Stimulated activated CD8-positive, alpha-beta memory T cell treated with anti-CD3 and anti-CD28 coated beads, Interleukin-4, amount 100 ng/mL, for 1 hour (primary cell): ENCODE measurements at places on chromosomes 4 and X.

- no peak for DNase-seq
These were observed 35.3 kb upstream of the SPIN2A start for GRCh38 chrX:57172544-57172943.

DNA sequence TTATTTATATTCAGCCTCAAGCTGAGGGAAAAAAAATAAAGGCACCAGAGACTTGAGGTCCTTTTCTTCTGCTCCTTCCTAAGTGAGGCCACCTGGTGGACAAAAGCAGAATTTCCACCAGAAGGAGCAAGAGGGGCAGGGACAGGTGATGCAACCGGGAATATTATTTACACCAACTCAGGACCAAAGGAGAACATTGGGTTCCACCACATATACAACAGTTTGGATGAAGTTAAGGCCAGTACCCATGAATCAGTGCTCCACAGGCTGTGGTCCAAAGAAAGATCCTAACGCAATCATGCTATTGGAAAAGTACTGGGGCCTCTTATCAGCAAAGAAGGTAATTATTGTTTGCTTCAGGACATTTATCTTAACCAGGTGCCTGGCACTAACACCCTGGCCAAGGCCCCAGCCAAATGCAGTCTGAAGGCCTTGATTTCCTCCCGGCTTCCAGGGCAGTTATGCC is 57.4 kb downstream of the TSC22D3 start:
- peak; percentile 35 for DNase-seq

DNA sequence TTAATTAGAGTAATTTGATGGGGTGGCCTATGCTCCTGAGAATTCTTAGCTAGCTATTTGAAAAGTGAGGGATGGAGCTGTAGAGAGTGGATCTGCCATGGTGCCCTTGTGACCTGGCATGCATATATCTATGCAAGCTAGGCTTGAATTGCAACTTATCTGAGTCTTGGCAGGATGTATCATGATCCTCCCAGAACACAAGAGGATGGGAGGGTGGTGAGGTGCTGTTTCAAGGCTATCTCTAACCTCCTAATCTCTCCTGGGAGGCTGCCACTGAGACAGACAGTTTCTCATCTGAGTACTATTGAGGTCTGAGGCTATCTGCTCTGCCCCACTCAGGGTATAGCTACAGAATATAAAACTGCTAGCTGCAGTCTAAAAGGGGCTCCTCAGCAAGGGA is 56.6 kb downstream of the BRCC3 start:
- DNase-seq, result no peak

DNA sequence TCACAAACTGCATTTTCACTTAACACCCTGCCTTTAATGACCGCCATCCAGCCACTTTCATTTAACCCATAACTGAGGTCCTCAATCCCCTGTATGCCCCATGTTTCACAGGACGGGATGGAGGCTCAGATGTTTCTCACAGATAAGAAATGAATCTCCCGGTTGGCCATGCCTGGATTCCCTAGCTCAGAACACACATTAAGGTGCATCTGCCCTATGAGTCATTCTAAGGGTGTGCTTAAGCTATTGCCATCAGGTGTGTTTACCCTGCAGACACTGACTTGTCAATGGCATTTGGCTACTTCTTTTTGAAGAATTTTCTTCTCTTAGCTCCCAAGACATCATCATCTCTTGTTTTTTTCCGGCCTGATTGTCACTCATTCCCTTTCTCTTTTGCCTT is 222.6 kb upstream of the SMIM31 start:
- DNase-seq, result no peak

DNA sequence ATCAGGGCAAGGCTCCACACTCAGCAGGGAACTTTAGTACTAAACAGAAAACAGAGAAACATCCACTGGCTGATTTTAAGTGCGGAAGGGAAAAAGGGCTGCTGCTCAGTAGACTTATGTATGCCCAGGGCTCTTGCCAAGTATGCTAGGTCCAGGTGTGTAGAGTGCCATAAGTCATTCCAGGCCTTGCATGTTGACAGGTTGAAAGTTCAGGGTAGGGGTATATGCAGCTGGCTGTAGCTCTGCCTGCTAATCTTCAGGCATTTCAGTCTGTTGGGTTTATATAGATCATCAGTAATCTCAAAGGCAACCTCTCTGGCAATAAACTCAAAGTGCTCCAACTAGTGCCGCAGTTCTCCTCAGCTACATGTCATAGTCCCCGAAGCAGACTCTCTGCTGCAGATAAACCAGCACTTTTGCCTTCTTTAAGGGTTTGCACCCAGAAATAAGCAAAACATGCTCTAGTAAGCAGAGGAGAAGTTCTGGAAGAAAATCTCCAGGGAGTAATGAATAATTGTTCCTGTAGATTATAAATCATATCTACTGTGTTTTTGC is 134.9 kb upstream of the GRIA3 start:
- no peak for DNase-seq

GRCh38 chr4:25449270-25449669 is 72.2 kb downstream of the ANAPC4 start:
- no peak for DNase-seq

DNA sequence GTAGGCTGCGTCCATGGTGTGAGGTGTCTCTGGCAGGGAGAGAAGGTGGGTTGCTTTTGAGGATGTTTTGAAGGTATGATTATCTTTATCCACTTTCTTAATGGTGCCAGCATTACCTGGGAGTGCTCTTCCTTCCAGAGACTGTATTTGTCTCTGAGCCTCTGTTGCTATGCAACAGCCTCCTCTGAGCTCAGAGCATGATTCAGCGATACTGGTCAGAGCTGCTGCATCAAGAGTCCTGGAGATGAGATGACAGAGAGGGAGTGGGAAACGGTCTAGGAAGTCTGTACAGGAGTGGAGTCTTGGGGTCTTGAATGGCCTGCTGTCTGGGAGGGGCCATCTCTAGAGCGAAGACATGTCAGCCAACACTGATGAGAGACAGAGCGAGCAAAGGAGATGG is 104.4 kb upstream of the RAB40AL start:
- DNase-seq, result no peak

GRCh38 chr4:101211146-101211553 is 136.2 kb downstream of the PPP3CA start:
- DNase-seq, result no peak

GRCh38 chrX:10634392-10635161 is 14.2 kb upstream of the MID1 start:
- no peak for DNase-seq

GRCh38 chr4:147788791-147789190 is 56.9 kb downstream of the ARHGAP10 start:
- DNase-seq, result no peak

DNA sequence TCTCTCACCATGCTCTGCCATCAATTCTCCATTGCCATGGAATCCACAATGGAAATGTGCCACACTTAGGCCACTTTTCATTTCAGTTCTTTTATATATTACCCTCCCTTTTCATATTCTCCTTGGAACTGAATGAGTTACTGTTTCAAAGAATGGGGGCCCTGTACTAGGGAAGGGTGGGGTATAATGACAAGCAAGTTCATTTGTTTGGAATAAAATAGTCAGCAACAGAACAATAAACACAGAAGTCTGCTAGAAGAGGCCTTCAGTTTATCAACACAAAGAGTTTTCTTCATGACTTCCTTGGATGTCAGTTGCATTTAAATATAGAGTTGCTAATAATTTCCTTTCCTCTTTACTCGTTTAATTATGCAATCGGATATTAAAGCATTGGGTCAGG is 478.3 kb upstream of the FTHL17 start:
- no peak for DNase-seq

DNA sequence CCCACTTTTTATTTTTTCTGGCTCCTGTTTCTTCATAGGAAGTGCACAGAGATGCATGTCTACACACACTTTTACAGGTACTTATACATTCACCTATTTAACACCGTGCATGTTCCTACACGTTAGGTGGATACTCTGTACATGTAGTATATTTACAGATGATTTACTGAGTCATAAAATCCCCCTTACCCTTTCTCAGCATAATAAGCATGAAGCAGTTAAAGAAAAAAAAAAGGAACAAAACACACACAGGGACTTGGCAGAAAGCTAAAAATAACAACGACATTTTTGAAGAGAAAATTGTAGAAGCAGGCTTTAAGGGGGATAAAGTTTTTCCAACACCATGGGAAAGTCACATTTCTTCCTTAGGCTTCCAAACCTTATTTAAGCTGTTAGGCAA is 96.4 kb upstream of the IQCM start:
- DNase-seq, result no peak

DNA sequence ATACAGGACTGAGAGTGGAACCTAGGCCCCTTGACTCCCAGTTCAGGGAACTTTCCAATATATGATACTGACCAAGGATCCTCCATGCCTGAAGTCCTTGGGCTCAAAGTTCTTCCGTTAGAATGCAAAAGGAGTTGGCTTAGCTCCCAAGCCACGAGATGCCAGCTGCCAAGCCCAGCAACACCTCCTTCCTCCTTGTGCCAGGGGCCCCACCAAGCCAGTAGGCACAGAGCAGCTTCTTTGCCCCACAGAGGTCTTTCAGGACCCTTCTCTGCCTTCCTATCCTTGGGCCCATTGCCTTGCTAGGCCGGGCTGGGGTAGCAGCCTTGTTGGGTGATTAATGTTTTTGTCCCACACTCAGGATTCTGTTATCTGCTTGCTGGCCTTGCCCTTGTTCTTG is 105.6 kb downstream of the EFNB1 start:
- no peak for DNase-seq

DNA sequence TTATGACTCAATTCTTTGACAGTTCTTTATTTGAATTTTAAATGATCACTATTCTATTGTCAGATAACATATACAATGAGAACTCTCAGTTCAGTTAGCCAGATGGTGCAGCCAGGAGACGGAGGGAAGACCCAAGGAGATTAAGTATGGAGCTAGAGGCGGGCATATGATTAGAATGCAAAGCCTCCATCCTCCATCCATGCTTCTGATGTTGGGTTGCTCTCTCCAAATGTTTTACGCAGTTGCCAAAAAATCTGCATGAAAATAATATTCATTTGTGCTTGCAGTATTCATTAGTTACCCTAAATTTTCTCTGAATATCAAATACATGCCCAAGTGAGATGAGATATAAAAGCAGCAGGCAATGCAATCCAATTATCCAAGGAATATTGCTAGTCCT is 874.8 kb downstream of the C4orf33 start:
- no peak for DNase-seq

DNA sequence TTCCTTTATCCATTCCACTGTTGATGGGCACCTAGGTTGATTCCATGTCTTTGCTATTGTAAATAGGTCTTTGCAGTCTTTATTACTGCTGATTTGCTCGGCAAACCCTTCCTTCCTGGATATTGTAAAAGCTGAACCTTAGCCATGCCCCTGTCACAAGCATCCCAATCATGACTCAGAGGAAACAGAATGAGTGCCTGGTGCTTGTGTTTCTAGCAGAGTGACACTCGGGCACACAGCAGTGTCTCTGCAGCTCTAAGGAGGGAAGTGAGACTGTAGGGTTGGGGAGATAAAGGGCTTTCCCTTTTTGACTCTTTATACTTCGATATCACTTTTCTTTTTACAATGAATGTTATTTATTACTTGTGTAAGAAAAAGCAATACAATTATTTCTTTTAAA is 83.3 kb downstream of the AKAP4 start:
- no peak for DNase-seq

GRCh38 chrX:9429767-9430166 is 35.1 kb upstream of the TBL1X start:
- DNase-seq, result no peak

DNA sequence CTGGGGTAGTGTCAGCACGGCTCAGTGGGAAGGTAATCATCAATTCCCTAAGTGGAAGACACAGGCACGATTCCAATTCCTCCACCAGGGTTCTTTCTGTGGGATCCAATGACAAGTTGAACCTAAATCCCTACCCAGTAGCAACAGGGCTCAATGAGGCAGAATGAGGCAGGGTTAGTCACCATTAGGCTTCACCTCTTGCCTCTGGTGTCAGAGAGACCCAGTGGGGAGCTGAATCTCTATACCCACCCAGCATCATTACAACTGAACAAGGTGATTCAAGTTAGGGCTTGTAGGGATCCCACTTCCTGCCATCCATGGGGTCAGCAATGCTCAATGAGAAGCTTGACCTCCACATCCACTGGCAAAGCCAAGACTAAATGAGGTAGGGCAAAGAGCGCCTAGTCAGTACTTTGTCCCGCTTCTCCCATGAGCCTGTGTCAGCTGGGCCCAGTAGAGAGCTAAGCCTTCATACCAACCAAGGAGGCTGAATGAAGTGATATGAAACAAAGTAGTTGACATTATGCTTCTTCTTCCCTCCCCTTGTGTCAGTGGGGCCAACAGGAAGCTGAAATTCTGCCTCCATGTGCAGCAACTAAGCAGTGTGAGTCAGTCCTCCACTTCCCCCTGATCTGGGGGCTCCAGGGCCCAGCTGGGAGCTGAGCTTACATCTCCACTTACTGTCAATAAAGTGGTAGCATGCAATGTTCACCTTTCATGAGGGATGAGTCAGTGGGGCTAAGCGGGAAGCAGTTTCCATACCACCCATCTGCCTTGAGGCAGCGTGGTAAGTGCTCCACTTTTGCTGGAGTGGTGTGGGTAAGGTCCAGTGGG is 36.4 kb upstream of the RBM41 start:
- no peak for DNase-seq

- DNase-seq, result no peak
These were observed 7.5 kb downstream of the IDS start for GRCh38 chrX:149497626-149498025.
